ENCODE measurements at places on chromosomes 6 and 20.

GRCh38 chr6:13741365-13741764 is 29.7 kb upstream of the RANBP9 start:
- DNase-seq: no peak

GRCh38 chr6:12265791-12266190 is 24.4 kb upstream of the EDN1 start:
- no peak for DNase-seq

DNA sequence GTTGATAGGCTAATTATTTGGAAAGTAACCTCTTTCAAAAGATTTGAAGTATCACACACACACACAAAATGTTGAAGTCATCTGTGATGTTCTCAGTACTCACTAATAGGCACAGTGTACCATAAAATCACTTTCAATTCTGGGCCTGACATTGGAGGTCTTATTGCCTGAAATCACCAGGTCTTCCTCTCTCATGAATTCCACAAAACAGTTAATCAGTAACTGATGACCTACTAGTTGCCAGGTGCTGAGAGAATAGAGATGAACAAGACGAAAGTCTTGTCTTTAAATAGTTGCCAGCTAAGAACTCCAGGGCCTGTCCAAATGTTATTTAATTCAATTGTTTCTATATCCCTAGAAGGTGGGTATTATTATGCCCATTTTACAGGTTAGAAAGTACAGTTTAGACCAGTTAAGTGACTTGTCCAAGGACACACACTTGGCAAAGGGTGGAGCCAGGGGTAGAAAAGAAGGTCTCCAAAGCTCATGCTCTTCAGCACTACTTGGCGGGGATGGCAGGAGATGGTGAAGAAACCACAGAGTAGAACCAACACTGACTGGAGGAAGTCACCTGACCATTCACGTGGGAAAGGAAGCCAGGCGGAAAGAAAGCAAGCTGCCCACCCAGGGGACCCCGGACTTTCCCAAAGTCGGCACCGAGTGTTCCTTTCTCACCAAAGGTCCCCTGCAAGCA is 116.4 kb downstream of the KIF6 start:
- DNase-seq: no peak

DNA sequence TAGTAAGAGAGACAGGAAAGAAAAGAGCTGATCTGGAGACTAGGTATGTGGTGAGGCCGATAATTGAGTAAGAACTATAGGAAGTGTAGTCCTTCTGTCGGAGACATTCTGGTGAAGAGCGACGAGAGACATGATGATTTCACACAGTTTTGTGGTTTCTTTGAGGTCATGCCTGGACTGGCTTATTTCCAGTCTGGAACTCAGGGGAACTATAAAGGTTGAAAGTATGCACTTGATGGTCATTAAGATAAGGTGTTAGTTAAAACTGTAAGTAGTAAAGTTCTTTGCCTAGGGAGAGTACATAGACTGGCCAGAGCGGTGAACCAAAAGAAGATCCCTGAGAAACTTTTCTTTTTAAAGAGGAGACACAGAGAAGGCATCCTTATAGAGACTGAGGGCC is 68.8 kb downstream of the RFX6 start:
- DNase-seq: peak; percentile 38

DNA sequence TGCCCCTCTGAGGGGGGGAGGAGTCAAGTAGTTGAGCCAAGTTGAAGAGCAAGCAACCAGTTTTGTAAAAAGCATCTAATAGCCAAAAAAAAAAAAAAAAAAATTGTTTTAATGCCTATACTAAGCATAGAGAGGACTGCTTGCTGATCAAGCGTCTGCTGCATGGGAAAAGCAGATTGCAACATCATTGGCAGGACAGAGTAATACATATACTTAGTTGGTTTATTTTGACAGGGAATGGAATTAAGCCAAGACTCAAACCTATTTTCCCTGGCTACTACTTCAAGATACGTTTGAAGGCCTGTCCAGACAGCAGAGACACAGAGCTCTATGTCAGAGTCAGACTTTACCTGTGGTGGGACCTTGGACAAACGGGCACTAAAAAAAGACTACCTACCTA is 120.5 kb downstream of the RTN4IP1 start:
- no peak for DNase-seq

DNA sequence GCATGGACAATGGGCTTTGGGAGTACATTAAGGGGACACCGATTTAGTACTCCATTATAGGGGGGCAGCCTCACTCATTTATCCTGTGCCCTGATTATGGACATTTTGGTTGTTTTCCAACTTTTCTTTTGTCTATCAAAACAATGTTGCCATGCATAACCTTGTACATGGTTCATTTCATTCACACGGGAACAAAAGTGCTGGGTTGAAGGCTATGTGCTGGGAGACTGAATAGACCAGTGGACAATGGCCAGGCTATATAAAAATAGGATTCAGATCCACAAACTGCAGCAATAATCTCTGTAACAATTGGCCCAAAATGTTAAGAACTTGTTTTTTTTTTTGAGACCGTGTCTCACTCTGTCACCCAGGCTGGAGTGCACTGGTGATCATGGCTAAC is 100.7 kb upstream of the GMDS start:
- no peak for DNase-seq

- no peak for DNase-seq
These were observed 16.2 kb upstream of the BLCAP start for GRCh38 chr20:37543828-37544227.

GRCh38 chr20:44151621-44152416 is 35.2 kb downstream of the JPH2 start:
- no peak for DNase-seq

DNA sequence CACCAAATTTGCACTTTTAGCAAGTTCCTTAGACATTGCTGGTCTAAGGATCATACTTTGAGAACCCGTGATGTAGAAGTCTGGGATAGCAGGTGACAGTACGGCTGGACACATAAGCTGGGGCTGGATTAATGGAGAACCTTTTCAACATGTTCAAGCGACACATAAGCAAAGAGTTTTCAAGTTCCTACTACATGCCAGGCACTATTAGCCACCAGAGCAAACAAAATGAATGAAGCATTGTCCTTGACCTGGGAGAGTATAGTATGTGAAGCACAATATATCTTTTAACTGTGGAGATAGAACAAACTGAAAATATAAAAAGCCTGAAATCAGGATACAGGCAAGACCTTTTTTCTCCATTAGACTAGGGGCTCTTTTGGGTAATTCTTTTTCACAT is 102.9 kb downstream of the ADGRG6 start:
- no peak for DNase-seq

DNA sequence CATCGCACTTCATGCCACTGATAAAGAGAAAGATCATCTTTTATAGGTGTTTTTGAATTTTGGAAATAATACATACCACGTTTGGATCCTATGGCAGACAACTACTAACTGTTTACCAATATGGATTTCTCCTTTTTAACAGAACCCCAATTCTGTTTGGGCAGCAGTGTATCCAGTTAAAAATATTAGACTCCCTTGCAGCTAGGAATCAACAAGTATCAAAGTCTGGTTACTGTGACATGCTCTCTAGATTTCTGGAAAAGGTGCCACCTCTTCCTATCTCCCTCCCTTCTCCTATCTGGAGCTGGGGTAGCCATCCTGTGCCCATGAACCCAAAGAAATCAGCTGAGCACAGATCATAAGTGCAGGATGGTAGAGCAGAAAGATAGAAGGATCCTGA is 54.1 kb upstream of the DTNBP1 start:
- no peak for DNase-seq

GRCh38 chr6:113365191-113365590 is 492.0 kb upstream of the MARCKS start:
- DNase-seq: no peak

GRCh38 chr6:6218759-6219085 is 101.7 kb downstream of the F13A1 start:
- no peak for DNase-seq

DNA sequence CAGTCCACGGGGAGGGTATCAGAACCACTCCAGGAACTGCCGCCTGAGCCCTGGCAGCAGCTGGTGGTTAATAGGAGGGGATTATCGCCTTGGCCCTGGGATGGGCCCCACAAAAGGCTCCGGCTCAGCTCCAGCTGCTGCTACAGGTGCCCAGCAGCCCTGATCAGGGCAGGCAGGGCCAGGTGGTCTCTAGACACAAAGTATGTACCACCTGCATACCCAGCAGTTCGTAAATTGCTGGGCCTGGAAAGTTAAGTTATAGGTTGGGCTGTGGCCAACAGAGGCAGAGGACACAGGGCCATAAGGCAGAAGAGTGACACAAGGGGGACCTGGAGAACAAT is 35.1 kb downstream of the RRBP1 start:
- DNase-seq: no peak

Measured in T1000 (cell line).